ENCODE measurements at places on chromosomes 4 and X.

GRCh38 chr4:78001531-78001930 is 55.6 kb upstream of the FRAS1 start:
- no peaks in the 10 kb centered on the region for H3K4me1 ChIP-seq
- no peaks in the 10 kb centered on the region for H3K36me3 ChIP-seq
- DNase-seq = no peak

DNA sequence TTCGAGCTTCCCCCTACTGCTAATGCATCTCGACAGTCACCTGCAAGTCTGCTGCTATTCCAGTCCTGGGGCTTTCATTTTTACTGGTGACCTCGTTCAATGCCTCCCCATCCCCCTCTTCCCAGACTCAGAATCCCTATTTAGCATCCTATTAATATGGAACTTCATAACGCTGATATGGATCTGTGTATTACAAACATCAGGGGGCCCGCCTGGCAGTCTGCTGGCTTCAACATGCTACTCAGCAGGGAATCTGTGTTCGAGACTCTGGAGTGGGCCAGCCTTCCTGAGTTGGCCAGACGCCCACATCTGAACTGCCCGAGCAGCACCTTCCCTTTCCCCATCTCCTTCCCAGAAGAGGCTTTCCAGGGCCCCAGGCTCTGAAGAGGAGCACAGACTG is 173.9 kb upstream of the PPARGC1A start:
- no peaks in the 10 kb centered on the region for H3K27me3 ChIP-seq
- H3K4me3 ChIP-seq = no peak overlapping the region
- H3K27ac ChIP-seq = no peak overlapping the region

DNA sequence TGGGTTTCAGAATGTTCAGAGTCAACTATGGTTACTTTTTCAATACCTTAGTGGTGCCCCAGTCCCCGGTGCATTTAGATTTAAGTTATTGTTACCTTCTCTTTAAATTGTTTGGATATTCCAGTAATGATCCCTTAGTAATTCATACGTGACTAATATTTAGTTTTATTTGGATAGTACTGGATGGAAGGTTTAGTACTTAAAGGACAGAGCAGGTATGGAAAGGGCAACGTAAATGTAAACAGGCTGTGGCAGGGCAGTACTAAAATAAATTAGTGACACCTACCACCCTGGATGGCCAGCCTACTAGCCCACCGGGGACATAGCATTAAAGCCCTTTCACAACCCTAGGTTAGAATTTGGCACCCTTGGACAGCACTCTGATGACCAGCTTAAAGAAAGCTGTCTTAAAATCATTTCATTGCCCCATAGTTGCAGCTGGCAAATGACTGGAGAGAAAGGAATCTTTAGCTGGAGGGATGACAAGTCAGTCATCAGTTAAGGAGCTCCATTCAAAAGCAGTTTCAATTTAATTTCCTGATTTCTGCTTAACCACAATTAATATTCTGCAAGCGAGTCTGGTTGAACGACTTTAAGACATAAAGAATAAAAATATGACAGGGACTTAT is 16.4 kb downstream of the PLP1 start:
- DNase-seq = no peak
- no peak overlapping the region for H3K4me3 ChIP-seq
- H3K4me1 ChIP-seq = no peaks in the 10 kb centered on the region
- no peaks in the 10 kb centered on the region for H3K36me3 ChIP-seq

DNA sequence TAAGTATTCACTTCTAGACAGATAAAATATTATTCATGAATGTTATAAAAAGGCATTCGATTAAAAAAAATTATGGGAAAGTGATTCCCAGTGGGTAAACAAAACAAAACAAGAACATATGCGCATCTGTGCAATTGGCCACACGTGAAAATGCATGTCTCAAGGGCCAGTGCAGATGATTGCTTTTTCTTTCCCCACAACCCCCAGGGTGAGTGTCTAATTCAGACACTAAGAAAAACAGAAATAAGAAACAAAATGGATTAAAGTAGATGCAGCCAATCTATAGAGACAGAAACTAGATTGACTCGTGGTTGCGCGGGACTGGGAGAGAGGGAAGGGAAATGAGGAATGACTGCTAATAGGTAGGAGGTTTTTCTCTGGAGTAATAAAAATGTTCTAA is 49.5 kb downstream of the GPM6A start:
- no peak overlapping the region for H3K4me3 ChIP-seq
- H3K36me3 ChIP-seq = no peaks in the 10 kb centered on the region
- no peaks in the 10 kb centered on the region for H3K27me3 ChIP-seq

- no peaks in the 10 kb centered on the region for H3K36me3 ChIP-seq
- no peaks in the 10 kb centered on the region for H3K27me3 ChIP-seq
- H3K4me3 ChIP-seq = no peak overlapping the region
- no peak for DNase-seq
Measured at GRCh38 chr4:83262682-83263081, 21.9 kb downstream of the COQ2 start.

- peak overlapping the region; percentile 33 for H3K4me3 ChIP-seq
- H3K4me1 ChIP-seq = no peaks in the 10 kb centered on the region
- no peaks in the 10 kb centered on the region for H3K36me3 ChIP-seq
Measured at GRCh38 chrX:103554687-103555424, 30.5 kb upstream of the TCEAL4 start.

DNA sequence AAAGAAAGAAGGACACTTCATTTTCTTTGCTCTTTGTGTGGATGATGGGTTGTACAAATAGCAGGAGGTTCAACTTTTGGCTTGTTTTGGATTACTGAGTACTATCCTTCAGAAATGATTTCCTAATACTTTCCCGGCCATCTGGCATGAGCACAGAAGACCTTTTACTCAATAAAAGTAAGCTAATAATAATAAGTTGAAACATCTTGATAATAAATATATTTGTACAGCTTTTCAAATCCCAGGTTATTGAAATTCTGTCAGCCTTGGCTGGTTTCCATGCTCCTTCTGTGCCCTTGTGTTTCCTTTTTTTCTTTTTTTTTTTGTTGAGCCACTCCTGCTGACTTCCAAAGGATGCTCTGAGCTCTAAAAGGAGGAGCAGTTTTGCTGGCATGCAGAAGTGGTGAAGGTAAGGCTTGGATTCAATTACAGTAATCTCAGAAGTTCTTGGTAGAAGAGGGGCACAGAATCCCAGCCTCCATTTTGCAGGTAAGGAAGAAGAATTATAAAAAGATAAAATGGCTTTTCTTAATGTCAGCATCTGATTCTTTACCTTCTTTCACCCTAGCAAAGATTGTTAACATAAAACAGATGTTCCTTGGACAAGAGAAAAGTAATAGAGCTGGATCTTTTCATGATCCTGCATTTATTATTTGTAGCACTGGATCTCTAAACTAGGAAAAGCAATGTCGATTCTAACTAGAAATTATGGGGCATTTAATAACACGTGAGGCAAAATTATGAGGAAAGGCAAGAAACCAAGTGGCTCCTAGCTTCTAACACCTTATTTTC is 31.9 kb downstream of the REPS2 start:
- no peak overlapping the region for H3K4me3 ChIP-seq
- no peak for DNase-seq
- no peaks in the 10 kb centered on the region for H3K27me3 ChIP-seq
- no peaks in the 10 kb centered on the region for H3K36me3 ChIP-seq

GRCh38 chr4:81664079-81664478 is 192.4 kb upstream of the RASGEF1B start:
- no peak overlapping the region for H3K27ac ChIP-seq
- no peak overlapping the region for H3K4me3 ChIP-seq
- no peaks in the 10 kb centered on the region for H3K36me3 ChIP-seq
- no peaks in the 10 kb centered on the region for H3K27me3 ChIP-seq

GRCh38 chrX:40003428-40004245 is 94.1 kb downstream of the BCOR start:
- H3K4me1 ChIP-seq = peaks cover under 1% of the 10 kb centered on the region
- no peak overlapping the region for H3K4me3 ChIP-seq
- H3K36me3 ChIP-seq = no peaks in the 10 kb centered on the region
- no peak for DNase-seq

All from effector memory CD4-positive, alpha-beta T cell (primary cell).